ENCODE measurements at places on chromosomes 4 and X. TPM values are rescaled to one million over a fixed set of nuclear protein-coding genes. Genes with fewer than 3 reads are reported as not detected.

- DNase-seq = no peak
Measured at GRCh38 chr4:108783665-108784463, 21.0 kb upstream of the ETNPPL start.

- no peak for DNase-seq
Measured at GRCh38 chr4:108446556-108446955, 173.8 kb upstream of the RPL34 start.

DNA sequence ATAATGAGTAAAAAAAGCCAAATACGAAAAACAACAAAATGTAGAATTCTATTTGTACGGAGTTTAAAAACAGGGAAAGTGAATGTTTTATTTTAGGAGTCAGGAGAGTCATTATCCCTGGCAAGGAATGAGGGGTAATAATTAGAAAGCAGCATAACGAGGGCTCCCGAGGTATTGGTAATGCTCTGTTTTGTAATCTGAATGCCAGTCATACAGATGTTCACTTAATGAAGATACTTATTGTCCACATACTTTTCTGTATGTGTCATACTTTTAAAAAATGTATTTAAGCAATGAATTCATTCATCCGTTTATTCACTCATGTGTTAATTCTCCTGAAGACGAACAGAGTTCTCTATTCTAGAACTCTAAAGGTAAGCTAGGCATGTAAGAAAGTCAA is 87.8 kb upstream of the BMP2K start:
- DNase-seq = no peak

- no peak for DNase-seq
Measured at GRCh38 chrX:136665258-136665900, 17.4 kb downstream of the CD40LG start.

DNA sequence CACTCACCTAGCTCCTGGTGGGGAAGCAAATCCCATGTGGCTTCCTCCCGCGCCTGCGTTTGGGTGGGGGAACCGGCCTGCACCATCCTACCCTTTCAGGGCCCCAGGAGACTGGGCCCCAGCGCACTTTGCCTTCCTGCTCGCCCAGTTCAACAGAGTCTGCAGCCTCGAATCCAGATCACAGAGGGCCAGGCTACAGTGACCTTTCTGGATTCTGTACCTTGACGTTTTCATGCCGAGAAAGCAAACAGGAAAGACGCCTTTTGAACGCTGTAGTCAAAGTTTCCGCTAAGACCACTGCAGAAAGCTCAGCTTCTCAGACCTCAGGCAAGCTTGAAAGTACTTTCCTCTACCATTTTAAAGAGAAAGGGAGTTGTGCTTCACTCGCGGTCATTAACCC is 7.4 kb upstream of the BEND2 start:
- DNase-seq = no peak

DNA sequence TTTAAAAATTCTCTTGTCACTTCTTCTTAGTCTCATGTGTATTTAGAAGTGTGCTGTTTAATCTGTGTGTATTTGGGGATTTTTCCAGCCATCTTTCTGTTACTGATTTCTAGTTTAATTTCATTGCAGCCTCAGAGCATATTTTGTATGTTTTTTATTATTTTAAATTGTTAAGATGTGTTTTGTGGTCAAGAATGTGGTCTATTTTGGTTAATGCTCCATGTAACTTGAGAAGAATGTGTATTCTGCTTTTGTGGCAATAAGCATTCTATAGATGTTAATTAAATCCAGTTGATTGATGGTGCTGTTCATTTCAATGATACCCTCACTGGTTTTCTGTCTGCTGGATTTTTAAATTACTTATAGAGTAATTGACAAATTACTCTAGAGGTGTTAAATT is 38.9 kb downstream of the ANXA10 start:
- DNase-seq = no peak

DNA sequence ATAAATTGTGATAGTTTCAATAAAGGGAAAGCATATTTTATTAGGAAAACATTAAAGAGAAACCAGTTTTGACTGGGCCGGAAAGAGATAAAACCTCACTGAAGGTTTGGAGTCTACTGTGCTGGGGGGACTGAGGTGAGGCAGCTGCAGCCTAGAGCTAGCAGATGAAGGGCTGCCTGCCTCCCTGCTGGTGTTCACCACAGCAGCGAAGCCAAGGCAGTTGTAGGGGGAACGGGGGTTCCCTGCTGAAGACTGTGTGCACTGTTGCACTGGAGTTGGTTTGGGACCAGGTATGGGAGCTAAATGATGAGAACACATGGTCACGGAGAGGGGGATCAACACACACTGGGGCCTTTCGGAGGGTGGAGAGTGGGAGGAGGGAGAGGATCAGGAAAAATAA is 546.5 kb upstream of the SMIM31 start:
- no peak for DNase-seq

POLA1 gene
- 16.5 TPM for polyA plus RNA-seq

HERC6 gene
- polyA plus RNA-seq = 9.1 TPM

ASB12 gene
- 0.59 TPM for polyA plus RNA-seq

MAP9 gene
- polyA plus RNA-seq = 17.0 TPM

RBM46 gene
- polyA plus RNA-seq = 0.05 TPM

Data from left renal pelvis (tissue), 4 donors.